Stimulated activated CD4-positive, alpha-beta T cell treated with anti-CD3 and anti-CD28 coated beads, Interleukin-1b, Interleukin-23, amount 100 ng/mL, for 4 hours (primary cell): ENCODE measurements at places on chromosomes 4 and X.

- no peak for DNase-seq
Measured at GRCh38 chrX:7318241-7318640, 170.3 kb upstream of the PUDP start.

DNA sequence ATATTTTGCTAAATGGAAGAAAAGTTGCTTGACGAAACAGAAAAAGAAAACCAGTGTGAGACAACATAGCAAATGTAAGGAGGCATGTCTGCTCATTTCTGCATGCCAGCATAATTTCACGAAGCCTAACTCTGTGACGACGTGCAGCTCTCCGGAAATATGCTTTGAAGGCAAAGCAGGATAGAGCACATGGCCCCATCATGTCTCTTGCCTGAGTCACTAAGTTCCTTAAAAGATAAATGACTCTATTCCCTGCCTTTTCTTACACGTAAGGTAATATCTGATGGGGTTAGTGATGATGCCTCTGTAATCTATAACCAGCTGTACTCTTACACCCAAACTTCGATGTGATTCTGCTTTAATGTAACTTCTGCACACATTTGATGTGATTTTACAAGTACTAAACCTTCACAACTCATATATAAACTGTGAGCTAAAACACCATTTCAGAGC is 64.5 kb downstream of the ANXA3 start:
- no peak for DNase-seq

DNA sequence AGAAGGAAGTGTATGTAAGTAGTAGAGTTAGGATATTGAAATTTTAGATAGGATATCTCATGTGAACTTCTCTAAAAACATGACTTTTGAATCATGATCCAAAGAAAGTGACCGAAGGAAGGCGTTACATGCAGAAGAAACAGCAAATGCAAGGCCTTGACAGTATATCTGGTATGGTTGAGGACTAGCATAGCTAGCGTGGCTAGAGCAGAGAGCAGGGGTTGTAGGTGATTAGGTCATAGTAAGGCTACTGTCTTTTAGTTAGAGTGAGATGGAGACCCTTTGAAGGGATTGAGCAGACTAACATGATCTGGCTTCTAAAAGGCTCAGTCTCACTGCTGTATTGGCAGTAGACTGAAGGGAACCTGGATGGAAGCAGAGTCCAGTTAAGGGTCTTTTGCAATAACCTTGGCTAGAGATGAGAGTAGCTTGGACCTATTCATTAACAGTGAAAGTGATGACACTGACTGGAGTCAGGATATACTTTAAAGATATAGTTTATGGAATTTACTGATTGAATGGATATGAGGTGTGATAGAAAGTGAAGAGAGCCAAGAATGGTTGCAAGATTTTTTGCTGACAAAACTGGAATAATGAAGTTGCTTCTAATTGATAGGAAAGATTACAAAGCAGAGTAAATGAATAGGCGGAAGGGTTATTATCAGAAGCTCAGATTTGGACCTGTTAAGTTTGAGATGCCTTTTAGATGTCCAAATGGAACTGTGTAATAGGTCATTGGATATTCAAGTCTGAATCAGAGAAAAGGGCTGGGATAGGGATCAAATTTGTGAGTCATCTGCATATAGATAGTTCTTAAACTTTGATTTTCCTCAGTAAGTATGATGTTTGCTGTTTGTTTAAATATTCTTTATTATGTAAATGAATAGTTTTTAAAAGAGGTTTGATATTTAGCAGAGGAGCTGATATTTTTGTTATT is 59.8 kb downstream of the MRPL1 start:
- no peak for DNase-seq

GRCh38 chr4:8330821-8331574 is 61.4 kb downstream of the HTRA3 start:
- DNase-seq: no peak

- DNase-seq: peak; percentile 14
Measured at GRCh38 chr4:575281-576141, 584 bp downstream of the TMEM271 start.

GRCh38 chr4:53315300-53315699 is 50.6 kb downstream of the SCFD2 start:
- no peak for DNase-seq
